Islet precursor cell (in vitro differentiated cells): ENCODE measurements at places on chromosomes 1 and 21.

- DNase-seq, result no peak
Measured at GRCh38 chr1:19219451-19219850, 9.4 kb upstream of the UBR4 start.

GRCh38 chr1:27862671-27863537 lies 9.4 kb upstream of the THEMIS2 start:
- DNase-seq, result no peak

GRCh38 chr1:85198864-85199263 lies 2.0 kb downstream of the SYDE2 start:
- DNase-seq, result no peak

GRCh38 chr1:8242498-8242897 lies 75.4 kb upstream of the SLC45A1 start:
- DNase-seq, result no peak
